ENCODE measurements at places on chromosomes 2 and 18. TPM values are rescaled to one million over a fixed set of nuclear protein-coding genes. Genes with fewer than 3 reads are reported as not detected.

Gene IL1F10
- not detected for polyA plus RNA-seq

Gene HSPD1
- polyA plus RNA-seq: 59.5 TPM

Gene C1QL2
- not detected for polyA plus RNA-seq

Gene DES
- polyA plus RNA-seq: not detected

Gene ANKRD62
- not detected for polyA plus RNA-seq

Gene PTH2R
- 0.11 TPM for polyA plus RNA-seq

Gene FAP
- polyA plus RNA-seq: not detected

Gene TUBA3E
- not detected for polyA plus RNA-seq

Gene MRO
- polyA plus RNA-seq: not detected

All from naive B cell (primary cell).